A673 (cell line): ENCODE measurements at places on chromosomes 2 and 18.
A peak's percentile ranks its signal among the peaks of the same experiment; 100 is the strongest.

- no peak overlapping the region for H3K4me3 ChIP-seq
- no peaks in the 10 kb centered on the region for H3K27me3 ChIP-seq
- no peak overlapping the region for H3K27ac ChIP-seq
- peak; percentile 35 for DNase-seq
These were observed 5.6 kb upstream of the WDR7 start for GRCh38 chr18:56645415-56646016.

- H3K4me1 ChIP-seq = no peaks in the 10 kb centered on the region
- no peaks in the 10 kb centered on the region for H3K36me3 ChIP-seq
- H3K27me3 ChIP-seq = no peaks in the 10 kb centered on the region
- no peak overlapping the region for H3K27ac ChIP-seq
These were observed 1089.9 kb upstream of the SLC39A10 start for GRCh38 chr2:194566907-194567660.

- H3K4me3 ChIP-seq = no peak overlapping the region
- H3K4me1 ChIP-seq = no peaks in the 10 kb centered on the region
- no peaks in the 10 kb centered on the region for H3K27me3 ChIP-seq
- H3K27ac ChIP-seq = no peak overlapping the region
- DNase-seq = no peak
- no peaks in the 10 kb centered on the region for H3K36me3 ChIP-seq
These were observed 55.6 kb downstream of the MRPL35 start for GRCh38 chr2:86254576-86255538.

GRCh38 chr2:3125761-3126130, 251.9 kb downstream of the EIPR1 start:
- H3K27me3 ChIP-seq = no peaks in the 10 kb centered on the region
- DNase-seq = no peak
- H3K4me3 ChIP-seq = no peak overlapping the region
- H3K4me1 ChIP-seq = peaks cover 49% of the 10 kb centered on the region
- H3K27ac ChIP-seq = peak overlapping the region; percentile 96

GRCh38 chr2:137179542-137179941, 414.2 kb downstream of the THSD7B start:
- H3K27ac ChIP-seq = no peak overlapping the region
- DNase-seq = no peak
- H3K4me3 ChIP-seq = no peak overlapping the region
- no peaks in the 10 kb centered on the region for H3K27me3 ChIP-seq

DNA sequence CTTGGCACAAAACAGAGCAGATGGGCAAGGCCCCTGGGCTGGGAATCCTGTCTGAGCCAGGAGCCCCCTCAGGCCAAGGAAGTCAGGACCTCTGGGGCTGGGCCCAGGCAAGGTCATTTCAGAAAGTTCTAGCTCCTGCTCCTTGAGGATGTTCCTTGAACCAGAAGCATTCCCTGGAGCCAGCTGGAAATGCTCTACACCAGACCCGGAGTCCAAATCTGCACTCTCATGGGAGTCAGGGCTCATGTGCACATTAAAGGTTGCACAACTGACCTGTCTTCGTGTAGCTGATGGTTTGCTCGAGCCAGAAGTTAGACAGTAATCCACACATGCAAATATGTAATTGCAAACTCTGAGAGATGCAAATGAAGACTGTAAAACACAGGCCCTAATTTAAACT, 18.0 kb downstream of the PARD6G start:
- no peak for DNase-seq
- no peaks in the 10 kb centered on the region for H3K4me1 ChIP-seq
- H3K36me3 ChIP-seq = no peaks in the 10 kb centered on the region
- no peaks in the 10 kb centered on the region for H3K27me3 ChIP-seq
- no peak overlapping the region for H3K27ac ChIP-seq

GRCh38 chr2:3493615-3494007, 25.7 kb downstream of the ADI1 start:
- H3K4me1 ChIP-seq = no peaks in the 10 kb centered on the region
- H3K27me3 ChIP-seq = no peaks in the 10 kb centered on the region
- no peaks in the 10 kb centered on the region for H3K36me3 ChIP-seq
- DNase-seq = no peak
- H3K4me3 ChIP-seq = no peak overlapping the region

GRCh38 chr2:98376996-98377395, 30.7 kb downstream of the CNGA3 start:
- H3K36me3 ChIP-seq = no peaks in the 10 kb centered on the region
- no peaks in the 10 kb centered on the region for H3K4me1 ChIP-seq
- no peak overlapping the region for H3K4me3 ChIP-seq
- H3K27ac ChIP-seq = no peak overlapping the region
- H3K27me3 ChIP-seq = peaks cover 47% of the 10 kb centered on the region
- no peak for DNase-seq

GRCh38 chr2:71082402-71083252, 14.2 kb downstream of the NAGK start:
- H3K27me3 ChIP-seq = no peaks in the 10 kb centered on the region
- peaks cover 7% of the 10 kb centered on the region for H3K36me3 ChIP-seq
- H3K27ac ChIP-seq = no peak overlapping the region
- DNase-seq = no peak
- H3K4me1 ChIP-seq = no peaks in the 10 kb centered on the region

DNA sequence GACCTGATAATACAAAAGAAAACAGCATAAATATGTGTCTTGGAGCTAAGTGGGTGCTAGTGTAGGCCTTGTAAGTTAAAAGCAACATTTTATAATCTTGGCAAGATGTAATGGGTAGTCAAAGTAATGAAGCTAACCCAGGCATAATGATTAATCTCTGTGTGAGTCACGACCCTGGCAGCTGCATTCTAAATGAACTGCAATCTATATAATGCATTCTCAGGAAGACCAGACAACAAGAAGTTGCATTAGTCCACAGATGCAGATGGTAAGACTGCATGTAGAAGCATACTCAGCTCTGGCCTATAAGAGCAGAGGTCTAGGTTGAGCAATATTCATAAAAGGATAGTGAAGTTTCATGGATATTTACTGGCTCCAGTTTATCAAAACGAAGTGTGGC, 85.6 kb upstream of the ETAA1 start:
- DNase-seq = peak; percentile 80
- H3K27me3 ChIP-seq = no peaks in the 10 kb centered on the region
- H3K27ac ChIP-seq = no peak overlapping the region
- H3K4me3 ChIP-seq = no peak overlapping the region

- H3K4me1 ChIP-seq = peaks cover 18% of the 10 kb centered on the region
- peaks cover 61% of the 10 kb centered on the region for H3K36me3 ChIP-seq
- H3K27me3 ChIP-seq = no peaks in the 10 kb centered on the region
These were observed 3.0 kb downstream of the BUB1 start for GRCh38 chr2:110674620-110675555.

GRCh38 chr2:109563288-109563687, 50.5 kb downstream of the SEPTIN10 start:
- H3K27me3 ChIP-seq = no peaks in the 10 kb centered on the region
- H3K36me3 ChIP-seq = peaks cover 35% of the 10 kb centered on the region
- no peak overlapping the region for H3K4me3 ChIP-seq
- DNase-seq = no peak
- H3K4me1 ChIP-seq = peaks cover 7% of the 10 kb centered on the region

DNA sequence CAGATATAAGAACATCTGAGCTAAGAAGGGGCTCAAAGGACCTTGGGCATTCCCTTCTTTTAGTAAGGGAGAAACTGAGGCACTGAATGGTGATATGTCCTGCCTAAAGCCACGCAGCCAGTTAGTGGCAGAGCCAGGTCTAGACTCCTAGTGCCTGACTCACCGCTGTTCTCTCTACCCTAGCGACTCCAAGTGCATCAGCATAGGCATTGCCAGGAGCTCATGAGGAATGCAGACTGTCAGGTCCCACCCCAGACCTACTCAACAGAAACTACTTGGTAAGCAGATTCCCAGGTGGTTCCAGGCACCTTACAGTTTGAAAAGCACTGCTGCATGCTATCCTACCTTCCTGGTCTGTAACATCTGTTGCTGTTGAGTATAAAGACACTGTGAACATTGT, 158.9 kb downstream of the MSH2 start:
- H3K27ac ChIP-seq = no peak overlapping the region
- H3K27me3 ChIP-seq = peaks cover 16% of the 10 kb centered on the region
- no peak for DNase-seq
- H3K4me3 ChIP-seq = no peak overlapping the region
- no peaks in the 10 kb centered on the region for H3K4me1 ChIP-seq
- no peaks in the 10 kb centered on the region for H3K36me3 ChIP-seq

- peaks cover 9% of the 10 kb centered on the region for H3K4me1 ChIP-seq
- H3K27ac ChIP-seq = no peak overlapping the region
- no peak overlapping the region for H3K4me3 ChIP-seq
- no peaks in the 10 kb centered on the region for H3K36me3 ChIP-seq
- no peaks in the 10 kb centered on the region for H3K27me3 ChIP-seq
These were observed 71.3 kb upstream of the PID1 start for GRCh38 chr2:229342376-229342775.

GRCh38 chr2:149490296-149490695, 97.3 kb downstream of the MMADHC start:
- no peaks in the 10 kb centered on the region for H3K36me3 ChIP-seq
- H3K27ac ChIP-seq = no peak overlapping the region
- no peak overlapping the region for H3K4me3 ChIP-seq

GRCh38 chr2:172147944-172148650, 45.4 kb upstream of the DLX2 start:
- H3K36me3 ChIP-seq = no peaks in the 10 kb centered on the region
- H3K4me3 ChIP-seq = no peak overlapping the region
- H3K4me1 ChIP-seq = no peaks in the 10 kb centered on the region

DNA sequence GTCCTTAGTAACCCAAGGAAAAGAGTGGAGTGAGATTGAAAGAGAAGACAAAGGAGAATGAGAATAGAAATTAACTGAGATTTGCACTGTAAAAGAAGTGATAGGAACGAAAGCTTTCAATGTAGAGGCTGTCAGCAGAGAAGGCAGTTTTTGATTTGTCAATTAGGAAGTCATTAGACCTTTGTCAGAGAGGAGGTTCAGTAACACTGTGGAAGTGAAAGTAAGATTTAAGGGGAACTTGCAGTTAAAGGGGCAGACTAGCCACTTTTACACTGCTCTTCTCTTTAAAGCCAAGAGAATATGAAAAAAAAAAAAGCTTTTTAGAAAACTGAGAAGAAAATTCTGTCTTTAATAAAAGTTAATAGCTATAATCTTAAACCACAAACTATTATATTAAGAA, 11.5 kb upstream of the KYNU start:
- H3K27me3 ChIP-seq = no peaks in the 10 kb centered on the region
- H3K4me1 ChIP-seq = no peaks in the 10 kb centered on the region
- no peaks in the 10 kb centered on the region for H3K36me3 ChIP-seq
- no peak for DNase-seq

- H3K4me1 ChIP-seq = no peaks in the 10 kb centered on the region
- H3K27me3 ChIP-seq = no peaks in the 10 kb centered on the region
These were observed 69.3 kb upstream of the BZW1 start for GRCh38 chr2:200742426-200742825.

- no peaks in the 10 kb centered on the region for H3K36me3 ChIP-seq
- no peak overlapping the region for H3K27ac ChIP-seq
- DNase-seq = peak; percentile 63
- peaks cover 20% of the 10 kb centered on the region for H3K4me1 ChIP-seq
These were observed 36.7 kb downstream of the KIAA2012 start for GRCh38 chr2:202109737-202110184.

GRCh38 chr2:85011098-85011497, 40.1 kb downstream of the KCMF1 start:
- H3K4me1 ChIP-seq = peaks cover 29% of the 10 kb centered on the region
- H3K27ac ChIP-seq = no peak overlapping the region
- DNase-seq = no peak
- H3K4me3 ChIP-seq = no peak overlapping the region

DNA sequence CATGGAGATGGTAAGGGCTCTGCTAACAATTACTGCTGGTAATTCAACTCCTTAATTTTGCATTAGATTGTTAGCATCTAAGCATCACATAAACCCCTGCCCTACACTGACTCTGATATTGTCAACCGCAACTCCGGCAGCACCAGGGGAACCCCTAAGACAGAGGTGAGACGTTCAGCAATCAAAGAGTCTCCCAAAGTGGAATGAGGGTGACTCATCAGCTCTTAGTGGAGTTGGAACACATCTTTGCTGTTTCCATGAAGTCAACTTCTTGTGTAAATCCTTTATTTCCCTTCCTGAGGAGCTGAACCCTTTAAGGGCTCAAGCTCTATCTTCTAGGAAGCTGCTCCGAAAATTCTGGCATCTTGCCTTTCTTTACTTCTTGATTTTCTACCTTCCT, 52.1 kb downstream of the ABCG8 start:
- no peaks in the 10 kb centered on the region for H3K4me1 ChIP-seq
- H3K4me3 ChIP-seq = no peak overlapping the region
- peaks cover 82% of the 10 kb centered on the region for H3K36me3 ChIP-seq
- H3K27ac ChIP-seq = no peak overlapping the region
- H3K27me3 ChIP-seq = no peaks in the 10 kb centered on the region

DNA sequence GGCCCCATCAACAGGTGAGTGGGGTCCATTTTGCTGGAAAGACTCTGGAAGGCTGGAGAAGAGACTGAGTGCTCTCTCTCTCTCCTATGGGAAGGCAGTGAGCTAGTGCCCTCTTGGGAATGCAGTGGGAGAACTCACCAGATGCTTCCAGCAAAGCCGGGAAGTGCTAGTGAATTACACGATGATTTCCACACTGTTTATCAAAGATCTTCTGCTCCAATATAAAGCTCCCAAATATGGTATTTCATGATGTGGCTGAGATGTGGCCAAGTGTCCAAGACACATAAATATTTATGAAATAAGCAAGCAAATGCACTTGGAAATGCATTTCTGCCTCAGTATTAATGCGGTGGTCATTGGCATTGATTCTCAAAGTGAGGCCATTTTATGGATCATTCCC, 135.9 kb downstream of the VAPA start:
- no peaks in the 10 kb centered on the region for H3K36me3 ChIP-seq
- H3K4me3 ChIP-seq = no peak overlapping the region
- no peak for DNase-seq
- H3K4me1 ChIP-seq = no peaks in the 10 kb centered on the region
